ENCODE measurements at places on chromosomes 16 and 17.

- peak; percentile 43 for DNase-seq
Observed at GRCh38 chr17:60525685-60526514, at the start of gene APPBP2. Gene APPBP2 (minus strand): TSS chr17:60526242. CDS start chr17:60525931, 311 bp downstream.

GRCh38 chr17:1782171-1782567, 20.3 kb downstream of the SERPINF1 start:
- no peak for DNase-seq

GRCh38 chr17:50816771-50817751, 18.3 kb upstream of the WFIKKN2 start:
- peak; percentile 43 for DNase-seq

GRCh38 chr16:78147911-78148401, 48.5 kb downstream of the WWOX start:
- no peak for DNase-seq

GRCh38 chr16:28321700-28322411, 29.5 kb downstream of the SBK1 start:
- peak; percentile 48 for DNase-seq

DNA sequence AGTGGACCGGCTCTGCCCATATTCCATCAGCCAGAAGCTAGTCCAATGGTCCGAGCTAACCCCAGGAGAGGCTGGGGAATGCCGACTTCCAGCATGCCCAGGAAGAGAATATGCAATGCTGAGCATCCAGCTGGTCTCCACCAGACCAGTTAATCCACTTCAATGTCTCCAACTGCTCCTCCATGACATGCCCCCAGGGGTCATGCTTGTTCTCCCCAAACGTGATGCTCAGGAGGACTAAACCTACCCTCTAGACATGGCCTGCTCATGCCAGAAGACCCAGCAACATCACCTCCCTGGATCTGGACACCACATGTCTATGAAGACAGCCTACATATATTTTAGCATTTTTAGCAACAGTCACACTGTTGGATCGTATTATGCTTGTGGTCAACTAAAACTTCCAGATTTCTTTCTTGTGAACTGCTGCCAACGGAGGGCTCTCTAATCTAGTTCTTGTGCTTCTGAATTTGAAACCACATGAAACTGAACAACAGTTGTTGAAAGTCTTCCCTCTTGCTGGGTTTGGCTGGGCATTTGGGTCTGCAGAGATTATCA, 245.1 kb downstream of the SOX9 start:
- DNase-seq = no peak

- DNase-seq = peak; percentile 37
Observed at GRCh38 chr17:41687828-41688640, 651 bp upstream of the EIF1 start.

- no peak for DNase-seq
Observed at GRCh38 chr16:27221576-27222248, 18.4 kb downstream of the KDM8 start.

DNA sequence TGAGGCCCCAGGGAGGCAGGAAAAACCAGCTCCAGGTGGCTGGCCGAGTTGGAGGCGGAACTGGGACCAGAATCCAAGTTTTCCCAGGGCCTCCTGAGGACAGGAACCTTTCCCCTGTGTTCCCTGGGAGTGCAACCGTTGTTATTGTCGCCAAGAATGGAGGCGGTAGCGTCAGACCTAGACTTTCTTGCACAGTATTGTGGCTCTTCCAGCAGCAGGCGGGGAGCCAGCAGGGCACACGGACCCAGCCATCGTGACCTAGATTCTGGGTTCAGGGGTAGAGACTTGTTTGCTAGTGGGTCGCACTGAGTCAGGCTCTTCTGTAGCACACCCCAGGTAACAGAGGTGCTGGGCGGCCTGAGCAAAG, 667 bp upstream of the KIF19 start:
- no peak for DNase-seq

GRCh38 chr17:50842506-50843149, 7.2 kb downstream of the WFIKKN2 start:
- no peak for DNase-seq

DNA sequence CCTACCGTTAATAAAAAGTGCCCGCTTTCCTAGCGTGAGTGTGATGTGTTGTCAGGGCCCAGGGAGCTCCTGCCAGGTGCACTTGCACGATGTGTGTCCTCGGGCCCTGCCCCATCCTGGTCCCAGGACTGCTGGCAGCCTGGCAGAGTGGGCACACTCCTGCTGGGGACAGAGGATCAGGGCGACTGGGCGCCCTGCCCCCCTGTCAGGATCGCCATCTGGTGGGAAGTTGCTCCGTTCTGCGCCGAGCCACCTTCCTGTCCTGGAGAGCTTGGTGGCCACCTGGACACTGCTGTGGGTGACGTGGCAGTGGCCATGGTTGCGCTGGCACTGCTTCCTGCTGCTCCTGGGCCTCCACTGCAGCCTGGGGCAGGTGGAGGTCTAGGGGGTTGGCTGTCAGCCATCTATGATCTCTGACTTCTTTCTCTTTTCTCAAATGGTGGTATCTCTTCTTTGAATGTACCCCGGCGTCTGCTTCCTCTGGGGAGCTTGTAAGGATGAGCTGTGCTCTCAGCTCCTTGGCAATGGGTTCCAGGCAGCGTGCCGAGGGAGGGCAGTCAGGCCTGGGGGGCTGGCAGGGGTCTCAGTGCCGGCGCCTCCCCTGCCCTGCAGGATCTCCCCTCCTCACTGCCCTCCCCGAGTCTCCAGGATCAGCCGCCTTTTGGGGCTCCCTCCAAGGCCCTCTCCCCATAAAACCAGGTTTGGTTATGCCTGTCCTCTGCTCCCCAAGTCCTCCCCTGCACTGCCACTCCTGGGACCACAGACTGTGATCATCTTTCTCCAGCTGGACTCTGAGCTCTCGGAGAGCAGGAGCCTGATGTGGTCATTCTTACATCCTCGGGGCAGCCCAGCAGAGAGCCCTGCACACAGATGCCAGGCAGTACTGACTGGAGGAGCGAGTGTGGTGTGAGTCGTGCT, 76.9 kb downstream of the AMFR start:
- DNase-seq = no peak

DNA sequence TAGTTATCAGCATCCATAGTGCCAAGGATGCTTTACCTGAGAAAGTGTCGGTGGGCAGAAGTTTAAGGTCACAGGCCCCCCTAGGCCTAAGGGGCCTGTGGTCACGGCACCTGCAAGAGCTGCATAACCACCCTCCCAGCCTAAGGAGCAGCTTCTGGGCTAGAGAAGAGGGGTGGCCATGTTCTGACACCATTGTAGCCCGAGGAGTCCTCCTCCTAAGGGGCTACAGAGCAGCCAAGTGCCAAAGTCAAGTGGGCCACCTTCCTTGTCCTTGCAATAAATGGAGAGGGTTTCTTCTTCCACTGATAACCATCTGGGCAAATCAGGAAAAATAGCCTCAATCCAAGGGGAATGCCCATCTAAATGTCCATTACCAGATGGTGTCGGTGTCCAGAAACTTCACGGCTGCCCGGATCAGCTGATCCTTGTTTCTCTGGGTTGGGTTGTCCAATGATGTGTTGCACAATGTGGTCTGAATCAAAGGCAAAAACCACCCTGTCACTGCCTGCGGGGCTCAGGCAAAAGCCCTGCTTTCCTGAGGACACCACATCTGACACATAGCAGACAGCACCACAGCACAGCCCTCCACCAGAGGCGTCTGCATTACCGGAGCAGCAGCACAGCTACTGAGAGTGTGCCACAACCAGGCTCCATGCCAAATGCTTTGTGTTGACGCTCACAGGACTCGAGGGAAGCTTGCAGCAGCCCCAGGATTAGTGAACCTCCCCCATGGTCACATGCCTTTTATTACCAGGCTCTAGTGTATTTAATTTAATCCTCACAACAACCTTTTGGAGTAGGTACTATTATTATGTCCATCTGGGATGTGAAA, 12.8 kb downstream of the ATPAF2 start:
- no peak for DNase-seq

- peak; percentile 8 for DNase-seq
Observed at GRCh38 chr17:39404542-39405378, 3.3 kb upstream of the FBXL20 start.

DNA sequence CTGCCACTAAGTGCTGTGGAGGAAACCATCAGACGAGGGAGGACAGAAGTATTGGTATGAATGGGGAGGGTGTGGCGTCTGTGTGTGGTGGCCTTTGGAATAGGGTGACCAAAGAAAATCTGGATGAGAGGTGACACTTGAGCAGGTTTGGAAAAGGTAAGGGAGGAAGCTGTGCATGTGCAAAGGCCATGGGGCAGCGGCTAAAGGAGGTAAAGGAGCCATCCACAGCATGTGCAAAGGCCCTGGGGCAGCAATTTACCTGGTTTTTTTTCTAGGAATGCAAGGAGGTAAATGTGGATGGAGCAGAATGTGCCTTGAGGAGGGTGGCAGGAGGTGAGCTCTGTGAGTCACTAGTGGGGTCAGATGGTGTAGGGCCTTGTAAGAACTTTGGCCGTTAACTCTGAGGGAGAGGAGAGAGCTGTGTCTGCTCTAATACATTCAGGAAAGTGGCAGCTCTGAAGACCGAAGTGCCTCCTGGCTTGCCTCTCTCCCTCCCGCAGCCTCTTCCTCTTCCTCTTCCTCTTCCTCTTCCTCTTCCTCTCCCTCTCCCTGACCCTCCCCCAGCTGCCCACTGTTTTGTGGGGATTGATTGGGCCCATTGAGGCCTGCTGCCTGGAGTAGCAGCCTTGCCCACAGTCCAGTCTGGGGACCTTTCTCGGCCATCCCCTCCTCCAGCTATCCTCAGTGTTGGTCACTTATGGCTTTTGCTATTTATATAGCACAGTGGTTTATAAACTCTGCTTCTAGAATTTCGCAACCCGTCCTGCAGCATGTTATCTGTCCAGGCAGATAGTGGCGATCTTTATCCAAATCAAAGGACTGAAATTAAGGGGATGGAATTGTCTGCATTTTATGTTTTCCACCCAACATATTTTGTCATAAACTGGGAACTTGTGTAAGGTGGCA, 38.7 kb downstream of the CMIP start:
- DNase-seq = no peak

DNA sequence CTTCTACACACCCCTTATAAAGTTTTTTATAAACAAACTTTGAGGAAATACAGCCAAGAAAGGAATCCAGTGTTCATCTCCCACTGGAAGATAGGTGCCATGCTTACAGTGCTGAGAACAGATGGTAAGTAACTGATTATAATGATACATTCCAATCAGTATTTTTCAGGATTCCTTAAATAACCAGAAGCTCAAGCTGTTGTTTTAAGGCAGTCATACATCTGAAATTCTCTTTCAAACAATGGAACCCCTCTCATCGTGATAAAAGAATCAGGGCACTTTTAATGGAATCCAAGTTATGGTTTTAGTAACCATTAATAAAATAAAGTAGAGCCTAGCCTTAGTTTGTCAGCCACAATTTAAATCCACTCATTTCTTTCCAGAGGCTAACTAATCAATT, 56.1 kb upstream of the STAC2 start:
- DNase-seq = no peak

- no peak for DNase-seq
Observed at GRCh38 chr17:1188812-1189504, 9.2 kb upstream of the ABR start.

- no peak for DNase-seq
Observed at GRCh38 chr17:34519282-34519681, 60.1 kb upstream of the TMEM132E start.

DNA sequence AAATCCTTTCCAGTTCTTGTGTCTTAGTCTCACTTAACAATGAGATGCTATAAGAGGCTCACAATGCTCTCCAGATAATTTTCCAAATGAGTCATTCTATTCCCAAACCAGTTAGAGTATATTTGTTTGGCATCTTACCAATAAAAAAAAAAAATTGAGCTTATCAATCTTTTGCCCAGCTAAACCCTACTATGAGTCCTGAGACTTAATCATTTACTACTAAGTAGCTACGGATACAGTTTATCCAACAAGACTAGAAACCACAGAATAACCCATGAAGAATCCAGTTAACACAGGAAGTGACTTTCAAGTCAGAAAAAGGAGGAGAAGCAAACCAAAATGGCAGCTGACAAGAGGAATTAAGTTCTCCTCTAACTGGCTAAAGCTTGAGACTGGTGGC, 330.3 kb upstream of the XYLT1 start:
- DNase-seq = no peak

DNA sequence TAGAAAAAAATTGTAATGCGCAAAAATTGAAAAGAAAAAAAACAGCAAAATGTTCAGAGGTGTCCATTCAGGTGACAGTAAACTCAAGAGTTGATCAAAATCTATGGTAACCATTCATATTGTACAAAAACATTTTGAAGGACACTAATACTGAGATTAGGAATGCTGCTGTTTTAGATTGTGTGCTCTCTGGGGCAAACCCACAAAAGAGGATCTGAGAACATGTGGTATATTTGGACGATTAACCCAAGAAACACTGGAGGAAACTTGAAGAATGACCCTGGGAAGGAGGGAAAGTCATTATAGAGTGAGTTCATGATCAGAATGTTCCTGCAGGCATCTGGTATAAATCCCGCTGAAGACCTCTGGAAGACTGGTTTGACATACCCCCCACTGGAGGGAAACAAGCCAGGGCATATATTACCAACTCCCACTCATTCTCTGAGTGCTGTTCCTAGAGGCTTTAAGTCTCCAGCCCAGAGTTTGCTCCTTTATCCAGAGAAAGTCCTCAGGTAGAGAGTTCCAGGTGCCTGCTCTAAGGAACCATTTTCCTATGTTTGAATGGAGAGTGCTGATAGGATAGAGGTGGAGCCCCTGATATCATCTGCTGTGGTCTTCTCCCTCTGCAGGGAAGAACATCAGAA, 1.2 kb downstream of the KRTAP4-2 start:
- DNase-seq = no peak

All from activated CD4-positive, alpha-beta T cell treated with anti-CD3 and anti-CD28 coated beads for 24 hours (primary cell).